Hair follicle dermal papilla cell (primary cell): ENCODE measurements at places on chromosomes 12 and 14. TPM values are rescaled to one million over a fixed set of nuclear protein-coding genes. Genes with fewer than 3 reads are reported as not detected.

SCYL2 gene
- 54.7 and 61.2 TPM in 2 replicates for total RNA-seq

UBE3B gene
- 52.9 and 57.9 TPM in 2 replicates for total RNA-seq

HOXC6 gene
- total RNA-seq, result 0.24 TPM in 1 of 2 replicates, not detected in the other

ADCY6 gene
- total RNA-seq, result 34.9 and 52.2 TPM in 2 replicates

LRFN5 gene
- total RNA-seq, result 0.16 TPM in 1 of 2 replicates, not detected in the other

IFI27 gene
- total RNA-seq, result 82.3 and 282 TPM in 2 replicates

PRH2 gene
- not detected in 2 replicates for total RNA-seq

SLC6A12 gene
- not detected in 2 replicates for total RNA-seq

CFAP73 gene
- total RNA-seq, result not detected in 2 replicates

JPH4 gene
- not detected in 2 replicates for total RNA-seq

LRTM2 gene
- total RNA-seq, result not detected in 2 replicates

EVL gene
- 21.0 and 24.0 TPM in 2 replicates for total RNA-seq

AQP5 gene
- total RNA-seq, result not detected in 2 replicates

CYP46A1 gene
- total RNA-seq, result 0.36 and 2.1 TPM in 2 replicates

COA8 gene
- 20.4 and 22.6 TPM in 2 replicates for total RNA-seq

TMEM30B gene
- total RNA-seq, result 0.49 TPM in 2 replicates

OR4E2 gene
- total RNA-seq, result not detected in 2 replicates

ARHGAP9 gene
- total RNA-seq, result 0.16 and 0.24 TPM in 2 replicates

MUCL1 gene
- total RNA-seq, result not detected in 2 replicates

FOXM1 gene
- 7.6 and 9.8 TPM in 2 replicates for total RNA-seq

RHEBL1 gene
- 0.36 TPM in 1 of 2 replicates, not detected in the other for total RNA-seq

TPH2 gene
- not detected in 2 replicates for total RNA-seq

TCL1B gene
- not detected in 2 replicates for total RNA-seq

TC2N gene
- total RNA-seq, result 0.81 and 0.97 TPM in 2 replicates

OTUB2 gene
- 1.9 and 2.2 TPM in 2 replicates for total RNA-seq

SERPINA9 gene
- not detected in 2 replicates for total RNA-seq

CLEC6A gene
- not detected in 2 replicates for total RNA-seq

CYP27B1 gene
- 1.2 and 1.9 TPM in 2 replicates for total RNA-seq

AICDA gene
- not detected in 2 replicates for total RNA-seq

TPPP2 gene
- not detected in 2 replicates for total RNA-seq

TBK1 gene
- 38.6 and 40.7 TPM in 2 replicates for total RNA-seq

HCAR3 gene
- not detected in 2 replicates for total RNA-seq

METTL17 gene
- 38.4 and 42.4 TPM in 2 replicates for total RNA-seq
